ENCODE measurements at places on chromosomes 1 and 21. TPM values are rescaled to one million over a fixed set of nuclear protein-coding genes. Genes with fewer than 3 reads are reported as not detected.

Gene GJB5
- total RNA-seq = not detected

Gene SPRR2E
- total RNA-seq = not detected

Gene ATP1A4
- not detected for total RNA-seq

Gene RGS16
- total RNA-seq = 12.0 TPM

Gene TTC34
- 0.75 TPM for total RNA-seq

Gene CHIA
- not detected for total RNA-seq

Gene CFAP74
- not detected for total RNA-seq

Gene PRAMEF6
- not detected for total RNA-seq

Gene ZNF695
- total RNA-seq = not detected

Gene TRIM45
- total RNA-seq = not detected

Gene PCAT6
- 0.92 TPM for total RNA-seq

Gene ADAMTS5
- total RNA-seq = not detected

Gene CRYBG2
- 0.33 TPM for total RNA-seq

Gene RHD
- total RNA-seq = 0.14 TPM

Gene GJA8
- not detected for total RNA-seq

Gene HSD3B2
- total RNA-seq = not detected

Gene SLC2A5
- total RNA-seq = not detected

Gene LRRC38
- total RNA-seq = not detected

Gene RGS7
- not detected for total RNA-seq

Gene MTR
- 35.0 TPM for total RNA-seq

Gene IGSF8
- 35.5 TPM for total RNA-seq

Gene RBM11
- 15.7 TPM for total RNA-seq

Gene RAB25
- 0.38 TPM for total RNA-seq

Gene S100A7
- total RNA-seq = not detected

Gene RAB42
- total RNA-seq = not detected

Gene USH2A
- total RNA-seq = not detected

Gene TNNT2
- total RNA-seq = not detected

Gene KRTAP12-2
- not detected for total RNA-seq

Gene CHI3L1
- total RNA-seq = not detected

Gene ZNF697
- total RNA-seq = not detected

Gene WNT2B
- 0.47 TPM for total RNA-seq

Gene REG4
- 3.1 TPM for total RNA-seq

Data from CD8-positive, alpha-beta T cell (primary cell).